CD8-positive, alpha-beta T cell (primary cell): ENCODE measurements at places on chromosomes 12 and 14.

- no peak for DNase-seq
Observed at GRCh38 chr12:25194722-25195055, 271 bp downstream of the DNAI7 start.

DNA sequence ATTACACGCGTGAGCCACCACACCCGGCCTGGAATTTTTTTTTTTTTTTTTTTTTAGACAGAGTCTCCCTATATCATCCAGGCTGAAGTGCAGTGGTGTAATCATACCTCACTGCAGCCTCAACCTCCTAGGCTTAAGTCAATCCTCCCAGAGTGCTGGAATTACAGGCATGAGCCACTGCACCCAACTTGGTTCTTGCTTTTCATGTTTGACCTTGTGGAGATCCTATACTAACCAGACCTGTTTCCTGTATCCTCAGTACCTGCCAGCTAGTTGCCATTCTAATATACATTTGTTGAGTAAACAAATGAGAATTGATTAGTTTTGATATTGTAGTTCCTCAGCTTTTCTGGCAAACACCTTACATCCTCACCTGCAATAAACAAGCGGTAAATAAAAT, 3.2 kb upstream of the VSIG10 start:
- DNase-seq = no peak

GRCh38 chr14:54170301-54170700, 213.7 kb upstream of the BMP4 start:
- DNase-seq = no peak

- no peak for DNase-seq
Observed at GRCh38 chr14:23577710-23578392, 739 bp downstream of the JPH4 start.

GRCh38 chr12:25257590-25258324, 7.0 kb upstream of the KRAS start:
- DNase-seq = no peak

DNA sequence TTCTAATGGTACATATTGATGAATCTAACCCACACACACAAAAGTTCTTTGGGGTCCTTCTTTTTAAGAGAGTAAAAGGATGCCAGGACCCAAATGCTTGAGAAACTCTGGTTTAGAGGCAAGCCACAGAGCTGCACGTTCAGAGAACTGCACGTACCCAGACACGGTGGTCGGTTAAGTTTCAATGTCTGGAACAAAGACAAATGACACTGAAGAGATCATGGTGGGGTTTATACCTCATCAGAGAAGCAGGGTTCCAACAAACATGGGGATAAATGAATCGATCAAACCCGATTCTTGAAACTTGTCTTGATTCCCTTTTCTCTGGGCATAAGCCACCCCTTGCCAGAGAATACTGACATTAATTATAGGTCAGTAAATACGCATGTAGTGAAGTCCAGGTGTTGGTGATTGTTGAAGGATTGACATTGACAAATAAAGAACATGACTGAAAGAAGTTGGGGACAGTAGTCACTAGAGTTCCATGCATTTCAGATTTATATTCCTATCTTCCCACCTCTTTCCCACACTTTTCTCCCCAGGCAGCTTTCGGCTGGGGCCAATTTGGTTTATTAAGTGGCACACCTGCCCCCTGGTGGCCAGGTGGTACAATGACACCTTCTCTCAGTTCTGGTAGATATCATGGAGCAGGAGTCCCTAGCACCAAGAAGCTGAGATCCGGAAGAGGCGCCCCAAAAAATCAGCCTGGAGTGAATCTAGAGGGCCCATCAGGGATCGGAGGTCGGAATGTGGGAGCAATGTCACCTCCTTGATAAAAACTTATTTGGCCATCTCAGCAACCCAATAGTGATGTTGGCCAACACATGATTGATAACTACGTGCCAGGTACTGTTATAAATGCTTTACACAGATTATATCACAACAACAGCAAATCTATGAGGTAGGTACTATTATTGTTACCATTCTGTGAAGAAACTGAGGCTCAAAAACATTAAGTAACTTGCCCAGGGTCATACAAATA, 17.8 kb upstream of the HDAC7 start:
- DNase-seq = peak; percentile 79
